ENCODE measurements at places on chromosomes 1 and 21.

DNA sequence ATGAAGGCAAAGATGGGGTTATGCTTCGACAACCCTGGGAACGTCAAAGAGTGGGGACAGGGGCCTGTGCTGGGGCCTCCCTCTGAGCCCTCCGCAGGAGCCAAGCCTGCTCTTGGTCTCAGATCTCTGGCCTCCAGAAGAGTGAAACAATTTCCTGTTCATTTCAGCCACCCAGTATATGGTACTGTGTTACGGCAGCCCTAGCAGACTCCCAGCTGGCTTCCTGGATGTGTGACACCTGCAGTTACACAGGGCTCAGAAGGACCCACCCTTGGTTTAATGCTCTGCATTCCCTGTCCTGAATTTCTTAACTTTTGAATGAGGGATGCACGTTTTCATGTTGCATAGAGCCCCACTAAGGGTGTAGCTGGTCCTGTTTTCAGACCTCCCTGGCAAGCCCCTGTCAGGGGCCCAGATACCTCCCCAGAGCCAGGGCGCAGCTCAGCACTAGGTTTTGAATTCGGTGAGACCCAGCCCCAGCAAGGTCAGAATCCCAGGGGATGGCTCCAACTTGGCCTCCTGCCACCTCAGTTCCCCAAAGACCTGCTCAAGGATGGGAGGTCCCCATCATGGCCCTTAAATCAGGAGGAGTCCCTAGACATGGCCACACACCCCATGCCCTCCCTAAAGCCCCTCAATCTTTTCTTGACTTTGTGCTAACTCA, 79.0 kb upstream of the IFFO2 start:
- DNase-seq: no peak

DNA sequence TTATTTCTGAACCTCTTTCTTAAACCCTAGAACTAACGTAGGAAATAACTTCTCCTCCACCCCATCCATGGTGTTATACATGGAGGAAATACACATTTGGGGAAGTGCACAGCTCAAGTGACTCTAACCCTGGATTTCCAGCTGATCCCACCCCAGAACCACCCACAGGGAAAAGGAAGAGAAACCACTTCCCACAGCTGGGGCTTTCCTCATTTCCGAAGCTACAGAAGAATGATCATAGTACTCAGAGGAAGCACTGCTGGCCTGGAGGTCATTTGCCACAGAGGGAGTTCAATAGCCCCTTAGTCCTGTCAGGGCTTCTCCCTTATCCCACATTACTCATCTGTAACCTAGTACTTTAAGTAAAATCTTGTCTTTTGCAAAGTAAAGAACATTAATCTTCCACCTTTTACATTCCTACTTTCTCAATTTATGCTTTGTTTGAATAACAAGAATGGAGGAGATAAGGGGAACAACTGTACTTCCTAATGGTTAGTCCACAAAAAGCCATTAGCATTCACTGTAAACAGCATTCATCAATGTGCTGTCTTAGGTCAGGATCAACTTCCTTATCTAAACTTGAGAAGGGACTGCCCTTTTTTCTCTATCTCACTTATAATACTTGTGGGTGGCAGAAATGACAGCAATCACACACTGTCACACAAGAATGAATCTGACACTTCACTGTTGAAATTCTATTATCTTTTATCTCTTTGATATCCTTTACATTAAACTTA, 63.0 kb upstream of the RGS1 start:
- no peak for DNase-seq

DNA sequence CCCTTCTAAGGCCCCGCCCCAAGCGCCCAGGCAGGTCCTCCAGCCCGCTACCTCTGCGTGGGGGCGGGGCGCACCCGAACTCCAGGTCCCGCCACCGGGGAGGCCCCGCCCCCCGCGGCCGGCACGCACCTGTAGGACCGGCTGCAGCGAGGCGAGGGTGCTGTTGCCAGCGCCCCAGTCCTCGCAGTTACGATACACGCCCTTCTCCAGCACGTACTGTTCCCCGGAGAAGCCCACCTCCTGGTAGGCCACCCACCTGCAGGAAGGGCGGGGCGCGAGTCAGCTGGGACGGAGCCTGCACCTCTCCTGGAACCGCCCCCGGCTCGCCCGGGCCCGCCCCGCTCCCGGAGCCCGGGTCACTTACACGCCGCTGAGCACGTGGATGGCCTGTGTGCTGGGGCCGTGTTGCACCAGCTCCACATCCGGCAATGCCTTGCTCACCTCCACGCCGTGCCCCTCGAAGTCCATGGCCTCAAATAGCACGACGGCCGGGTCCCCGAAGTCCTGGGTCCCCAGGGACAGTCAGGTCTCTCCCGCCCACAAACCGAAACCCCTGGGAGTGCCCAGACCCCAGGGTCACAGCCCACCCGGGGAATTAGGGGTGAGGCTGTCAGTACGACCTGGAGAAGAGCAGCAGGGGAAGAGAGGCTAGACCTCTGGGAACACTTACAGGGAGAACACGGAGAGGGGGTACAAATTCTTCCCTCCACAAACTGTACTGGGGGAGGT, 17.3 kb downstream of the CRYBG2 start:
- peak; percentile 66 for DNase-seq

- DNase-seq: peak; percentile 37
These were observed 76.2 kb downstream of the BRINP2 start for GRCh38 chr1:177246710-177247580.

GRCh38 chr1:216621536-216621935, 101.7 kb downstream of the ESRRG start:
- DNase-seq: no peak

GRCh38 chr1:29474274-29475244, 238.2 kb downstream of the PTPRU start:
- DNase-seq: no peak

GRCh38 chr1:239387304-239388158, 1.2 kb downstream of the CHRM3 start:
- peak; percentile 72 for DNase-seq

GRCh38 chr1:18948048-18948912, 8.2 kb downstream of the IFFO2 start:
- no peak for DNase-seq

DNA sequence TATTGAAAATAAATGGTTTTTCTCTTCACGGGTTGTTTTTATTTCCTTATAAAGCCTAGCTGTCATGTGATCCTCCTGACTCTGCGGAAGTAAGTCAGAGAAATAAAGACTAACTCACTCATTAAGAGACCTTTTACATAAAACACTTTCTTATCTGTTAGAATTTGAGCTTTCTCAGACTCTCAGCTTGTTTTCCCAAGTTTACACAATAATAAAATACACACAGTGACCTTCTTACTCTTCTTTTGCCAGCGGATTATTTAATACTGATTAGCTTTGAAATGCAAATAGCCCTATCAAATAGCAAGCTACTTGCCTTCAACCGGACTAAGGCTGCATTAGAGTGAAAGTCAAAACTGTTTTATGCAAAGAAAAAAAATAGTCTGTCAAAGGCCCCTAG, 45.5 kb upstream of the CXADR start:
- no peak for DNase-seq

DNA sequence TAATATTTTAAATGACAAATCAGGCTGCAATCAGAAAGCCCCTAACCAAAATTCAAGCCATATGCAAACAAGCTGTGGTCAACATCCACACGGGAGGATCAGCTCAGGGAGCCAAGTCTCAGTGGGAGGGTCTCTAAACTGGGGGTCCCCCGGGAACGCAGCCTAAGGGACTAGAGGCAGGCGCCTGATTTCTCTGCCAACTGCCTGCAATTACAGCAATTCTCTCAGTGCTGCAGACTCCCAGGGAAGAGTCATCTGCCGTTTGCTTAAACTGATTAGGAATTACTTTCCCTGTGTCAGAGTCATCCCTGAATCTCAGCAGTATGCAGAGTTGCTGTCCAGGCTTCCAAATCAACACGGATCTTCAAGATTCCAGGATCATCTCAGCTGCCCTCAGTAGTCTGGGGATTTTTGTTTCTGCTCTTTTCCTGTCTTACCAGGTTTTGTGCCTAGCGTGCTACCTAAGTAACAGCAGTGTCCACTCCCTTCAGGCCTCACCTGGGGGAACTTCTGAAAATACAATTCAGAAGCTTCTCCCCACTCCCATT, 247.8 kb downstream of the RRAGC start:
- DNase-seq: peak; percentile 42

DNA sequence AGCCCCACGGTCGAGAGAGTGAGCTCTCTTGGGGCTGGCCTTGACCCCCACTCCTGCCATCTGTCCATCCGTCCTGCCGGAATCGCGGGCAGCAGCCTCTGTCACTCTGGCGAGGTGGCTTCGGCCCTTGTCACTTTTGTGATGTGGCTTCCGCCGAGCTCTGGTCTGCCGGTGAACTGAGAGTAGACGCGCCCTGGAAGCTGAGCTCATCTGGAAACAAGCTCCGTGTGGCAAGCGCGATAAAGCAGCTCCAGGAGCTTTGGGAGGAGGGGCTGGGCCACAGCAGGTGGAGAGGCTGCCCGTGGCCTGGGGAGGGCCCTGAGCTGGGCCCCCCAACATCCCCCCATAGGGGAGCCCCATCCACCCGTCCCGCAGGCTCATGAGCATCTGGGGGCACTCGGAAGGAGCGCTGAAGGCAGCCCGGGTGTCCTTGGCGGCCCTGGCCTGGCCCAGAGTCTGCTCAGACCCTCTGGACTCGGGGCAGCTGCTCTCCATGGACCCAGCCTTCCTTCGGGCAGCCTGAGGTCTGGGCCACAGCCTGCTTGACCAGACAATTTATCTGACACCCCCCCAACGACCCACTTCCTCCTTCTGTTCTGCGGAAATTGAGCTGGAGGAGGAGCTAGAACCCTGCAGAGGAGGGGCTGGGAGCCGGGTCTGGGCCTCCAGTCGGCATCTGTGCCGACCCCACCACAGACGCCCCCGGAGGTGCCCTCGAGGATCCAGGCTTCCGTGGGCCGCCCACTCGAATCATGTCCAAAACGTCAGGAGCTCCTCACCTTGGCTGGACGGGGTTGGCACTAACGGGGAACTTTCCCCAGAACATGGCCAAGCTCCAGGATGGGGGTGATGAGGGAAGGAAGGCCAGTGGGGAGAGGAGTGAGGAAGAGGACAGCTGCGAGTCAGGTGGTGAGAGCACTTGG, 59.1 kb downstream of the SLC19A1 start:
- peak; percentile 22 for DNase-seq

DNA sequence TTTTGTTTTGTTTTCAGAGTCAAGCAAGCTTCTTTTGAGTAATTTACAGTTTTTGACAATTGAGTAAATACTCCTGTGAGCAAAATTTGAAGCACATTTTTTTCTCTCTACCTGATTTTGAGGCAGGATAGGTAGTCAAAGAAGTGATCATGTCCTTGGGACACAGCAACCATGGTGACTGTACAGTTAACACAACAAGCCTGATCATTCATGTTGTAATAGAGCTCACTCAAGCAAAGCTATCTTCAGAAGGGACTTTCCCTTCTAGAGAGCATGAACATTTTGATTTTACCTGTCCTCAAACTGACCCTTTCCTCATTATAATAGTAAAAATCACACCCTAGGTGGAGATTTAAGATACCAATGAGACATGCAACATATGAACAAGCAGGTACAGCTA, 126.5 kb upstream of the KCNK1 start:
- DNase-seq: no peak

GRCh38 chr1:57061369-57061768, 95.6 kb upstream of the C8B start:
- no peak for DNase-seq

DNA sequence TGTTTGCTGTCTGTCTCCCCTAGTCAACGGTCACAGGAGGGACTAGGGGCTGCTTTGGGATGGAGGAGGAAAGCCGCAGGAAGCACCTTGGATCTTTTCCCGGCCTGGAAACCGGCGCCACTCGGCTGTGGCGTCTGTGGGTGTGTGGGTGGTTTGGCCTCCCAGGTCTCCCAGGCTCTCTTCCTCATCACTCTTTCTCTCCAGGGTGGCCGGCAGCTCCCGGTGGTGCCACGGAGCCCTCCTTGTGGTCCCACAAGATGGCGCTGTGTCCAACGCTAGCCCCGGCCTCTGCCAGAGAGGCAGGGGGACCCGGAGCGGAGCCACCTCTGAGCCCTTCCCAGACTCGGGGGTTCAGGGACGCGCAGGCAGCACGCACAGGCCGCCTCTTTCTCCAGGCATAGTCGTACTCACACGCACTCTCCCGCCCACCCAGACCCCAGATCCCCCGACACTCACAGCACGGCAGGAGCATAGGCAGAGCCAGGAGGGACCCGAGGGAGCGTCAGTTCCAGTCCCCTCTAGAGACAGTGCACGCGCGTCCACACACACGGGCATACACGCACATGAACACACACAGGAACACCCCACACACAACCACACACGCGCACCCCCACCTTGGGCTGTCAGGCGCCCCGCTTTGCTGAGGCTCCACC, 31.2 kb downstream of the CDCP2 start:
- peak; percentile 94 for DNase-seq

GRCh38 chr1:194600716-194601115, 1414.3 kb upstream of the B3GALT2 start:
- DNase-seq: no peak

- DNase-seq: peak; percentile 63
These were observed 406 bp downstream of the HTR1D start for GRCh38 chr1:23216771-23217420.

DNA sequence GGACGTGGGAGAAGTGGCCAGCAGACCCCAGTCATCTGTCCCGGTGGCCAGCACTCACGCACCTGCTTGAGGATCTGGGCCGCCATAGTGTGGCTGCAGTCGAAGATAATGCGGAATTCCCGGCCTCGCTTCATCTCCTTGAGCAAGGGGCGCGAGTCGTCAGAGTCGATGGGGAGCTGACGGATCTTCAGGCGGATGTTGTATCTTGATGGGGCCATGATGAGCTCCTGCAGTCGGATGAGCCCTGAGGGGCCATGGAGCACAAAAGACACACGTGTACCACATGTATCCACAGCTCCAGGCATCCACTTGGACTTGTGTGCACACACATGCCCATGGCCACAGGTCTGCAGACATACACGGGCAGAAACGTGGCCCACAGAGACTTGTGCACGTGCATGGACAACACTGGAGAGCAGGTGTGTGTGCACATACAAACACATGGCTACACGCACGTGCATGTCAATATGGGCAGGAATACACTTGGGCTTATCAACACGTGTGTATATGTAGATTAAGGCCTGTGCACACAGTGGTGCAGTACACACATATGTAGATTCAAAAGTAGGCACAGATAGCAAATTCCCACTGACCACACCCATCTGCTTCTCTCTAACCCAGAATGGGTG, 162.1 kb downstream of the GRIK3 start:
- DNase-seq: no peak

DNA sequence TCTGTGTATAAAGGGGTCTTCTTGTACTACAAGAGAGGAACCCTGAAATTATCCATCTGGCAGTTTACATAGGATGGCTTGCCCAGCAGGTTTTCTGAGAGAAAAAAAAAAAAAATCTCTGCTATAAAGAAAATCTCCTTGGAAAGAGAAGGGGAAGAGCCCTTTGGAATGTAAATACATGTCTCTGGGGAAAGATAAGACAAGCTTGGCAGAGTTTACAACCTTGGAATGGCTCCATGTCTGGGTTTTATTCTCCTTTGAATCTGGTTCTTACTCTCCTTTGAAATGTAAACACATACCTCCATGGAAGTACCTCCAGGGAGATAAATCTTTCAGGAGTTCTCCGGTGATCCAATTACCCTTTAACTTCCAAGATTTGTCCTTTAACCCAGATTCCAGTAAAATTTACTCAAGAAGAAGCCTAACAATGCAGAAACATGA, 45.1 kb upstream of the DNAH14 start:
- peak; percentile 21 for DNase-seq

Data from eye (tissue), 1 donor.